ENCODE measurements at places on chromosomes 12 and 14. TPM values are rescaled to one million over a fixed set of nuclear protein-coding genes. Genes with fewer than 3 reads are reported as not detected.

DNA sequence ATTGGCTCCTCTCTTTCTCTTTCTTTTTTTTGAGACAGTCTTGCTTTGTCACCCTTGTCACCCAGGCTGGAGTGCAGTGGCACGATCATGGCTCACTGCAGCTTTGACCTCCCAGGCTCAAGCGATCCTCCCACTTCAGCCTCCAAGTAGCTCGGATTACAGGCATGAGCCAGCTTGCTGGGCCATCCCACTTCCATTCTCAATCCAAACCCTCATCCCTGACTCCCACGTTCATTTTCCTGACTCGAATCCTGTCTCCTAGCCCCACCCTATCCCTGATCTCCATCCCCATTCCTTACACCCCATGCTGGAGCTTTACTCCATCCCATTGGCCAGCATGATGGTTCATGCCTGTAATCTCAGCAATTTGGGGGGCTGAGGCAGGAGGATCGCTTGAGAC, 7.8 kb downstream of the SPRYD4 start:
- DNase-seq = no peak

GRCh38 chr14:89342049-89342448, 75.0 kb downstream of the FOXN3 start:
- no peak for DNase-seq

GRCh38 chr14:51464411-51464810, 187.3 kb upstream of the FRMD6 start:
- no peak for DNase-seq

DNA sequence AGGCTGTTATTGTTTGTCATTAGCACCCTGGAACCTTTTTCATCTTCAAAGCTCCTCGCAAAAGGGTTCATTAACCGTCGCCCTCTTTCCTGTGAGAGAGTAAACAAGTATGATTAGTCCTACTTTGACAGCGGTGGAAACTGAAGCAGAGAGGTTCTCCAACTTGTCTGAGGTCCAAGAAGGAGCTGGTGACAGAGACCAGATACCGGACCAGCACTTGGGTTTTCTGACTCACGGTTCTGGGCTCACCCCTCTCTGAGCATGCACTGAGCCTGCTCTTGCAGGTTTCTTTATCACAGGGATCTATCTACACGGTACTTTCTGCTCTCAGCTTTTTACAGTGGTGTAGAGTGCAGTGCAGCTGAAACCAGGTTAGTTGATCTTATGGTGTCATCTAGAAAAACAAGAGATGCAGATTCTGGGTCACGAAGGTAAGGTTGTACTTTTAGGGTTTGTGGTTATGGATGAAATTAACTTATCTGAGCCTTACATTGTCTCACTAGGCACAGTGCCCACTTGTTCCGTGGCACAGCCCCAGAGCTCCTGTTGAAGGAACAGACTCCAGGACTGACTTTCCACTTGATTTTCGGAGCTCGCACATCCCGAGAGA, 62.1 kb downstream of the PPP2R5C start:
- DNase-seq = no peak

DNA sequence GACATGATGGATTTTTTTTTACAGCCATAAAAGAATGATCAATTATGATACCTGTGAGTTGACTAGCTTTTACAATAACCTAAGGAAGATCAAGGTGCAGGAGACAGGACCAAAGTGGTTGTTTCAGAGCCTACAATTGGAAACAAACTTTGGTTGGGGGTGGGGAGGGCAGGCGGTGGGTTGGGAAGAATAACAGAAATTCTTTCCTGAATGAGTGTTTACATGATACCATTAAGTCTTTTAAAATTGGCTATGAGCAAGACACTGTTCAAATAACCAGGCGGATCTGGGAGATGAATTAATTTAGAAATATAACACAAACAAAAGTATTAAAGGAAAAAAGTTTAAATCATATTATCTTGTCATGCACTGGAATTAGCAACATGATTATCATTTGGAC, 7.2 kb downstream of the NFYB start:
- no peak for DNase-seq

DNA sequence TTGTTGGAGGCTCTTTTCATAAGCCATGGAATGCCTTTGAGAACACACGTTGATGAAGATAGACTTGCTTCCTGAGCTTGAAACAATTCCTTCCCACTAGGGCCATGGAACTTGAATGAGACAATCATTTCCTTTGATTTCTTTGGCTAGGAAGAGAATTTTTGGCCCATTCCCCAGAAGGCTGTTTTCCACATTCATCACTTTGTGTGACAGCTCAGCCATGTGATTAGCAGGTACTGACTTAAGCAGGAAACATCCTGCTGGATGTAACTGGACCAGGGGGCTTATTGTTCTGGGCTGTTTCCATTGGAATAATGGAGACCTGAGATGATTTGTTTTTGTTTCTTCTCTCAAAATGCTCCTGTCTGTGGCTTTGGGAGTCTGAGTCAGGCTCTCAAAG, 469.8 kb upstream of the SEL1L start:
- DNase-seq = no peak

DNA sequence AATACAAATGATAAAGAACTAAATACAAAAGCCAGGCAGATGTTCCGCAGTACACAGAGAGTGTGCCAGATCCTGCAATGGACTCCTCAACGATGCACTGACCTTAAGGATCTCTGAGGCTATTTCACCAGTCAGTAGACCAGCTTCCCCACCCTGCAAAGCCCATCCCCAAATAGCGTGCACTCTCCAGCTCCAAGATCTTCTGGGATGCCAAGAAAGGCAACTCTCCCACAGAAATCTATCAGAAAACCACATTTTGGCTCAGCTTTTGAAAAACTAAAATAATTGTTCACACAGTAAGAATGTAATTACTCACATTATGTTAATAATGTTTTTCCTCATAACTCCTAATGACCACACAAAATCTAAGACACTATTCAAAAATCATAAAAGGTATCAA, 90.4 kb downstream of the PPP2R5E start:
- DNase-seq = no peak

GRCh38 chr12:104063712-104064030, 660 bp upstream of the HCFC2 start:
- peak; percentile 15 for DNase-seq

DNA sequence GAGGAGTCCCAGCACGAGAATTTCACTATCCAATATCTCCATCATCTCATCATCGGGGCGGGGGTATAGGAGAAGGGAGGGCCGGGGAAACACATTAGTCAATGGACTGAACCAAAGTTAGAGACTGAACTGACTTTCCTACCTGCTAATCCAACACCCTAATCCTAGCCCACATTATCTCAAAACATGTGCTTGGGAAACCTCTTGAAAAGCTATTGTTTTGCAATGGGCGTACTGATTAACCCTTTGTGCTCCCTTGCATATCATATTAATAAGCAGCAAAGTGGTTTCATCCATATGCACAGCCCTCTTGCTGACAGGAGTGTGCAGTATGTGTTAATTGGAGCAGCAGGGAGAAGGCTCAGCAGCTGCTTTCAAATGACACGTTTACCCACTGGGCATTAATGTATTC, 125.7 kb upstream of the GRIP1 start:
- DNase-seq = no peak

- no peak for DNase-seq
These were observed 12.5 kb downstream of the TIMM9 start for GRCh38 chr14:58414845-58415244.

DNA sequence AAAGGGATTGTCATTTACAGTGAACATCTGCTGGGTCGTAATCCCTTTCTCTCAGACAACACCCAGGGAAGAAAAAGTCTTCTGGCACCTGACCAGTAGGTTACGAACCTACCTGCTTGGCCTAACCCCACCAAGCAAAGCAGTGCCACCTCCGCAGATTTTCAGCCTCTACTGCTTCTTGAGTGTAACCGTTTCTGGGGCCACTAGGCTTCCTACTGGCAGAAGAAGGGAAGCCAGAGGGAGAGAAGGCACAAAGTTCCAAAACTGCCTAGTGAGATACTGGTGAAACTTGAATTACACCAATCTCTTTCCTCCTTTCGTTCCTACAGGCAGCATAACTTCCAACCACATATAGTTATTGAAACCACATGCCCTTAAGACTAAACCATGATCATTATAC, 383.6 kb downstream of the BCAT1 start:
- DNase-seq = no peak

DNA sequence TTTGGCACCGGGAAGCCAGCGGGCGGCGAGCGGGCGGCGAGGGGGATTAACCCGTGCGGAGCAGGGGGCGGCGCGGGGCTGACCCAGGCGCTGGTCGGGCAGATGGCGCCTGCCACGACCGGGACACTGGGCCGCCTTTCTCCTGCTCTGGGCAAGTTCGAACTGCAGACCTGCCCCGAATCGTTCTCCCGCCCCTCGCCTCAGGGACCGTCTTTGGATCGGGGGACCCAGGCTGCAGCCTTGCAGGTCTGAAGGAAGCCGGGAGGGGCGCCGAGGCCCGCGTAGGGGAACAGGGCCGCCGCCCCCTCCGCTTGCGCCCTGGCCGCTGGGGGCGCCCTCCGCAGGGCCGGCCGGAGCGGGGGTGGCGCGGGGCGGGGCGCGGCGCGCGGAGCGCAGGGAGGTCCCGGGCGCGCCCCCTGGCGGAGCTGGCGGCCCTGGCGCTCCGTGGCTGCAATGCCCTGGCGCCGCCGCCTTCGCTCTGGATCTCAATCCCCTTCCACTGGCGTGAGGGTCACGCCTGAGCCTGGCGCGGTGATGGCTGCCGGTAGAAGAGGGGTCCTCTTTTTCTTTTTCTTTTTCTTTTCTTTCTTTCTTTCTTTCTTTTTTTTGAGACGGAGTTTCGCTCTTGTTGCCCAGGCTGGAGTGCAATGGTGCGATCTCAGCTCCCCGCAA, 449 bp upstream of the LTBP2 start:
- DNase-seq = peak; percentile 68

DNA sequence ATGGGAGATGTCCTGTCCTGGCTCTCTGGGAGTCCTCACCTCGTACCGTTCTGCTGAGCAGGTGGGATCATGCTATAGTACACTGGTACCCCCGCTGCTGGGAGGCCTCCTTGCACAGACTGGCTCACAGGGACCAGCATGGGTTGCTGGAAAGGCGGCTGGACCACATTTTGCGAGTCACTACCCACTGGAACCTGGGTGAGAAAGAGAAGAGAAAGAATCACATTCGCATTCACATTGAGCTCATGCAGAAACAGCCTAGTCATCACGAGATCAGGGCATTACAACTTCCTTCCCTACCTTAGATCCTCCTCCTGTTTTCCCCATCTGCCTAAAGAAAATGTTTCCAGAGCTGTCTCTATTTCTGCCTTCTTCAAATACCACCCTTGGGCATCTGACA, 17.3 kb upstream of the STAC3 start:
- DNase-seq = no peak

DNA sequence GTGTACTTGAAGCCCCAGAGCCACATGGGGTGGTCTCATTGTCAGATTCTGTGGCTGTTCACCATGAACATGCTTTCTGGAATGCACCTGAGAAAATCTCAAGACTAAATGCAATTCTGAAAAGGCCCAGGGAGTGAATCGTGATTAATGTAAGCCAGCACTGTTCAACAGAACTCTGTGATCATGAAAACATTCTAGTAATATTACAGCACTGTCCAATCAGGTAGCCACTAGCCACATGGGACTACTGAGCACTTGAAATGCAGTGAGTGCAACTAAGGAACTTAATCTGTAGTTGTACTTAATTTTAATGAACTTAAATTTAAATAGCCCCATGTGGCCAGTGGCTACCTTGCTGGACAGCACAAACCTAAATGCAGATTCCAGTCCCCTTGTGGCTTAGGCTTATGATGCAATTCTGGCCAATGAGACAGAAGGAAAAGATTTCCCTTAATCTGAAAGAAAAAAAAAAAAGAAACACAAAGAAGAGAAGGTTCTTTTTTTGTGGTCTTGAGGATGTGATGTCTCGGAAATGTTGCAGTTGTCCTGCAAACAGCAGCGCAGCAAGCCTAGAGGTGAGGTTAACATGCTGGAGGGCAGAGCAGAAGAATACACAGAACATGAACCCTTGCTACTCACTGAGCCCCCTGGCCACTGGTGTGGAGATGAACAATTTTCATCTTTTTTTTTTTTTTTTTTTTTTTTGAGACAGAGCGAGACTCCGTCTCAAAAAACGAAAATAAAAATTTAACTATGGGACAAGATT, 48.2 kb downstream of the SPPL3 start:
- DNase-seq = no peak

GRCh38 chr12:41897593-41897992, 247.1 kb downstream of the GXYLT1 start:
- DNase-seq = no peak

DNA sequence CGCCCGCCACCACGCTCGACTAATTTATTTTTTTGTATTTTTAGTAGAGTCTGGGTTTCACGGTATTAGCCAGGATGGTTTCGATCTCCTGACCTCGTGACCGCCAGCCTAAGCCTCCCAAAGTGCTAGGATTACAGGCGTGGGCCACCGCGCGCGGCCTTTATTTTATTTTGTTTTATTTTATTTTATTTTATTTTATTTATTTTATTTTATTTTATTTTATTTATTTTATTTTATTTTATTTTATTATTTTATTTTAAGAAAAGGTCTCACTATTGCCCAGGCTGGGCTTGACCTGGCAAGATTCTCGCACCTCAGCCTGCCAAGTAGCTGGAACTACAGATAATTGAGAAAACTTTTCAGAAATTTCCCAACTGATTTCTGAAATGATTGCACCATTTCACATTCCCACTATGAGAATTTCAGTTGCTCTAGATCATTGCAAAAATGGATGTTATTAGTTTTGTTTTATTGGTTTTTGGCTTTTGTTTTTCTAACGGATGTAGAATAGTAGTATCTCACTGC, 358.3 kb downstream of the SLC6A15 start:
- no peak for DNase-seq

DNA sequence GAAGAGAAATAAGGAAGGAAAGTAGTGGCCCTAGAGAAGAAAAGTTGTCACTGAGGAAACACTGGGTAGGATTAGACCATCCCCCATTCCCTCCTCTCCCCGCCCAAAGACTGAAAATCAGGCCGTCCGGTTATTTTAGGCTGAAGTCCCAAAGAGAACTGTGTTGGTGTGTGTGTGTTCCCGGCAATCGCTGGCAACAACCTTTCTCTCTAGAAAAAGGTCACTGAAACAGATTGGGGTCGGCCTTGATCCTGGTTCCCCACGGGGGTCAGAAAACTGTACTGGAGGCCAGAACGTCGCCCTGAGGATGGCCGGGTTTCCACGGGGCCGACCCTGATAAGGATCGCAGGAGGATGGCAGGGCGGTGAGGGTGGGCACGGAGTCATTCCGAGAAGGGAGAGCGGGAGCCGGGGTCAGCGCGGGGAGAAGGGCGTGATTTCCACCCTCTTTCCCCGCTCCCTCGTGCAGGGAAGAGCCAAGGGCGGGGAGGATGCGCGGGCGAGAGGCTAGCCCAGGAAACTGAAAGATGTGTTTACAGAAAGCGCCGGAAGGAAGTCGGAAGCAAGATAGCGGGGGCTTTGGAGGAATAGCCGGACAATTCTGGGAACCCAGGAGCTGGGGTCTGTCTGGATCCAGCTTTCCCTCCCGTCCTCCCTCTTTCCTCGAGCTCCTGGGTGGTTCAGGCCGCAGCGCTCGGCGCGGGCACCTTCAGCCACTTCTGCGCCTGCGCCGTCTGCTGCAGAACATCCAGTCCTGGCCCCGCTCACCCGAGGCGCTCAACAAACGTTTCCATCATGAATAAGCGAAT, 25.3 kb upstream of the SPTLC2 start:
- peak; percentile 59 for DNase-seq

The IFNG-AS1 gene
- polyA plus RNA-seq = not detected

The TAS2R20 gene
- polyA plus RNA-seq = 3.8 TPM

The MIP gene
- 0.15 TPM for polyA plus RNA-seq

The BIN2 gene
- 6.2 TPM for polyA plus RNA-seq

The BHLHE41 gene
- polyA plus RNA-seq = 1.3 TPM

The NGB gene
- not detected for polyA plus RNA-seq
